SK-N-MC (cell line): ENCODE measurements at places on chromosomes 5 and 9.

- no peak for DNase-seq
Measured at GRCh38 chr9:135062254-135062653, 25.2 kb upstream of the OLFM1 start.

GRCh38 chr9:92669527-92669889 is 423 bp downstream of the IPPK start:
- DNase-seq, result no peak

- DNase-seq, result no peak
Measured at GRCh38 chr9:91202736-91203283, 158.9 kb downstream of the AUH start.

DNA sequence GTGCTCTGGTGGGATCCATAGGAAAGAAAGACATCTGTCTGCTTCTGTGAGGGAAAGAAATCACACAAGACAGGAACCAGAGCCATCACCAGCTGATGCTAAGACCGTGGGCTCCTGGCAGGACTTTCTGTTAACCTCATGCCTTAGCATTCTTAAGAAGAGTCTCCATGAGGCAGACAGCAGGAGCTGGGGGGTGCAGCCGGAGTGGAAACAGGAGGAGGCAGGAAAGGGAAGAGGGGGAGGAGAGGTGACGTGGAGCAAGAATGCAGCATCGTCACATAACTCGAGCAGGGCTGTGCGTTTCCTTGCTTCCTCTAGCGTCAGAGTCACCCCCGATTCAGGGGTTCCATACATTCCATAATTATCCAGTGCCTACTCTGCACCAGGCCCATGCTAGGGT is 53.6 kb downstream of the ERGIC1 start:
- no peak for DNase-seq

- DNase-seq, result no peak
Measured at GRCh38 chr5:115571441-115571878, 26.9 kb upstream of the FEM1C start.

DNA sequence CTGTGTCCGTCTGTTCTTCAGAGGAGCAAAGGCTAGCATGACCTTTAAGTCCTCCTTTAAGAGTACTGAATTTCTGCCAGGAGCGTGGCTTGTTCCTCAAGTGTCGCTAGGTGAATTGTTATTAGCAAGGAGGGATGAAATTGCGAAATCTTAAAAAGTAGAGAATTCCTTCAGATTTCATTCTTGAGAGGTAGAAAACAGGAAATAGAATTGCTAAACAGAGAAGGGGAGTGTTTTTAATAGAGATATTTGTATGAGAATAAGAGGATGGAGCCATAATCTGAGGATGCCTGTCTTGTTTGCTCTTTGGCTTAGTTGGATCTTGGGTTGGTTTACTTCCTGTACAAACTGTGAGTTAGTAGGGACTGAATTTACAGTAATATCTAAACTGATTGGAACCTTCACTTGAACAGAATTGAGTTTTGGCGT is 39.2 kb downstream of the EXOSC2 start:
- no peak for DNase-seq

- DNase-seq, result no peak
Measured at GRCh38 chr5:127813633-127814587, 110.7 kb downstream of the CCDC192 start.

DNA sequence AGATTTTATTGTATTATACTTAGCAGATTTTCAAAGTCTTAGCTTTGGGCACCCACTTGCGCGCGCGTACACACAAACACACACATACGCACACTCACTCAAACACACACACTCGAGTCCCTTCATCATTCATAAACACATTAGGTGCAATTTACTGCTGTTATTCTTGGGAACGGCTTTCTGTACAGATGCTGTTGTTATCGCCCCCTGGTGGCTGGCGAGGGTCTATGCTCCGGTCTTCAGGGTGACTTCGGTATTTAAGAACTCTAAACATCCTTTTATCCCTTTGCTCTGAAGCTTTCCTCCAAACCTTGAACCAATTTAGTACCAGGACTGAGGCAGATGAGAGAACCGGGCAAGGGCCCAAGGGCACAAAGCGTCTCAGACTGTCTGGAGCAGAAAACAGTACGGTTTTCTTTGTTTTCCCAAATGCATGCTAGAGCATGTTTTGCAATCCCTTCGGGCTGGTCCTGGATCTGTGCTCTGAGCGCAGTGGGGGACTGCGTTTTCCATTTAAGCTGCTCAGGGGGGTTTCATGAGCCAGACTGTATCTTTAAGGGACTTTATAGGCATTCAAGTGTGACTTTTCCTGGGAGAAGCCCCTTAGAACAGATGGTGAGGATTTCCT is 1.7 kb upstream of the SLIT3 start:
- DNase-seq, result peak; percentile 26

DNA sequence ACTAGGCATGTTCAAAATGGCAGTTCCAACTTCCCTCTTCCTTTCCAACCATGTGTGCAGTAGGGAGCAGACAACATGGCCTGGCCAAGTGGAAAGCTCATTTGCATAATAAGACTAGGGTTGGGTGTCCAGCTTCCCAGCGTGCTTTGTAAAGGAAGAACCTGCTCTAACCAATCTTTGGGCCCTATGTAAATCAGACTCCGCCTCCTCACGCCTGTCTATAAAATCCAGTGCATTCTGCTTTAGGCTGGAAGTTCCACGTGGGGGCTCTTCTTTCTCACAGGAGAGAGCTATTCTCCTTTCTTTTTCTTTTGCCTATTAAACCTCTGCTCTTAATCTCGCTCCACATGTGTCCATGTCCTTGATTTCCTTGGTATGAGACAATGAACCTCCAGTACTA is 83.4 kb downstream of the GCNT1 start:
- no peak for DNase-seq

DNA sequence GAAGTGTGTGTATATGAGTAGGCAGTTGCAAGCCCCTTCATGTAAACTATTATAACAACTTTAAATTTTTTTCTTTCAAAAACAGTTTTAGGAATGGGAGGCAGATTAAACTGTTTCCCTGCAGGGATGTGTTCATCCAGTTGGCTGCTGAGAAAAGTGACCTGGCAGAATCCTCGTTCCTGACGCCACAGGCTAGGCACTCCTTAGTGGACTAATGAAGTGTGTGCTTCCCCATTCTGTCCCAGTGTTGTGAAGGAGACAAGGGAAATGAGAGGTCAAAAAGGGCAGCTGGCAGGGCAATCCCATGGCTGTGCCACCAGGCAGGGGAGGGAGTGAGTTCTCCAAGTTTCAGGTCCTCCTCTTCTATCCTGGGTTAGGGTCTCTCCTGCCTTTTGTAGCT is 59.8 kb downstream of the FOXD1 start:
- no peak for DNase-seq

DNA sequence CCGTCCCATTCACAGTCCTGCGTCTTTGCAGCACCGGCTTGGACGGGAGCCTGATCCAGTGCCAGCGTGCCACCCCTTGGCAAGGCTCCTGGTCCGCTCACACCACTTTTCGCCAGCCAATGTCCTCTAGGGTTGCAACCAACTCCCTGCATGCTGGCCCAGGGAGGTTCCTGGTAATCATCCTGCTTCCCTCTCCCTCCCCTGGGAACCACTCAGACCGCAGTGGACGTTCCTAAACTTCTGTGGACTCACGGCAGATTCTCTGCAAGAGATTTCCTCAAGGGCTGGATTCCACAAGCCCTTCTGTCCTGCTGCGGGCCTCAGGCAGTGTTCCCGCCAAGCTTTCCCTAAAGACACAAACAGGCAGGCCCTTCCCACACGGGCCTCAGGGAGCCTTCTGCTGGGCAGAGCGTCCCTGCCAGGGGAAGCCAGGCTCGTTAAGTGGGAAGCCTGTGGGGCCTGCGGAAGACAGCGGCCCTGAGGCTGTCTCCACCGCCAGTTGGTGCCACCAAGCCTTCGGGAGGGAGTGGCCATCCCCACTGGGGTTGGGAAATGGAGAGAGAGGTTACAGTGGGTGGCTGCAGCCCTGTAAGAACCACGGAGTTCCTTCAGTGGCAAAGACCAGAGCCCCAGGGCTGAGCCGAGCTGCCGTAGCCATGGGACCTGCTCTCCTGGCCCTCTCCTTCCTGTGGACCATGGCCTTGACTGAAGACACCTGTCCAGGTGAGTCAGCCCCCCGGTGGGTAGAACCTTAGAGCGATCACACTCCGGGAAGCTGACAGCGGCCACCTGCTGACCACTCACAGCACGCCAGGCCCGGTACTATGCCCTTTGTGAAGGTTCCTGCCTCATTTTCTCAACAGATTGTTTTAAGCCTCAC is 16.4 kb upstream of the FCN2 start:
- no peak for DNase-seq

- no peak for DNase-seq
Measured at GRCh38 chr9:69379270-69379982, 54.4 kb downstream of the ENTREP1 start.

- no peak for DNase-seq
Measured at GRCh38 chr5:63070001-63070400, 491.4 kb downstream of the LRRC70 start.

DNA sequence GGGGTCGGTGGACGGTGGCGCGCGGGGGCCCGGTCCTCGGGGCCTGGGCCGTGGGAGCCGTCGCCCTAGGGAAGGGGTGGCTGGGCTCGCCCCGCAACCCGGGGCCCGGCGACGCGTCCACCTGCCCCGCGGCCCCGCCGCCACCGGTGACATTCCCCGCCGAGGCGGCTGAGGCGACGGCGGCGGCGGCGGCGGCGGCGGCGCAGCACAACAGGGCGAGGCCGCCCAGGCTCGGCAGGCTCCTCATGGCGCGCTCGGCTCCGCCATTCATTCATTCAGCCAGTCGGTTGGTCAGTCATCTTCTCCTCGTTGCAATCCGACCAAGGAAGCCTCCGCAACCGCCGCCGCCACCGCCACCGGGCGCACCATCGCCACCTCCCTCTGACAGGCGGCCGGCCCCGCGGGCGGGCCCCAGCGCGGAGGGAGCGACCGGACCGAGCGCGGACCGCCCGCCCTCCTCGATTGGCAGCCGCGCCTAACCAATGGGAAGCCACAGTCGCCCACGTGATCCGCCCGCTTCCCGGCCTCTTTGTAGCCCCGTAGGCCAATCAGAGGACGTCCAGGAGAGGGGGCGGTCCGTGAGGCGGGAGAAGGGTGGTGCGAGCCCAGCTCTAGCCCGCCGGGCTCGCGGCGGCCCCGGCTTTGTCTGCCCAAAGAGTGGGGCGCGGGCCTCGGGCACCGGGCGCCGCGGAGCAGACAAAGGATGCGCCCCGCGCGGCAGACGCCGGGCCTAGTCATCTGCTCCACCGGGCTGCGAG is at the start of gene MEGF9:
Gene MEGF9 (minus strand): TSS at position 383 of the 758 bp plus-strand sequence. CDS start 112 bp downstream, at position 271.
- DNase-seq, result peak; percentile 60

DNA sequence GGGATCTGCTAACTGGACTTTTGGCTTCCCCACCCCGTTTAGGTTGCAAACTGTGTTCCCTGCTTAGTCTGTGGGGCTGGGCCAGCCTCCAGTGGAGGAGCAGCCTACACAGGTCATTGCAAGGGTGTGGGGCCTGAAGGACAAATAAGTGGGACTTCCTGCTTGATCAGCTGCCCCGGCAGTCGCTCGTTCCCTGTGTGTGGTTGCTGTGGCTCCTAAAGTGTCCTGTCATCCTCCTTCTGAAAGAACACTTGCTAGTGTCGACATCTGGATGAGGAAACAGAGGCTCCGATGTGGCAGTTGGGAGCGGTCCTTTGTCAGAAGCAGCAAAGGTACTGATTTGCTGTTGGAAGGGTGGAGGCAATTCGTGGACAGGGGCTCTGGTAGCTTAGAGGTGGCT is 88.9 kb upstream of the TBCA start:
- no peak for DNase-seq

DNA sequence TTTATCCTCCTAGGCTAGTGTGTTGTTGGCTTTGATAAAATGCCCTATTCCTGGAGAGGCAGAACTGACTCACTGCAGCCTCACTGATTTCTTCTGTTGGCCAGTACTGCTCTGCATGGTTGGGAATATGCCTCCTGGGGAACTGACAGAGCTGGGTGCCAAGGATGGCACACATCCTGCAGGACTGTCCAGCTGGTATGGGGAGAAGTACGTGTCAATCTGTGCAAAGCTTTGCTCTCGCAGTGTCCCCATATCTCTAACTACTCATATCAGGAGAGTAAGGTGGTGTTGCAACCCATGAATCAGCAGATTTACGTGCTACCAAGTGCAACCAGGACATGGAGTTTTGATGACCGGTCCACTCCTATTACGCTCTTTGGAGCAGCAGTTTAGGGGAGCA is 74.7 kb downstream of the TEK start:
- no peak for DNase-seq

DNA sequence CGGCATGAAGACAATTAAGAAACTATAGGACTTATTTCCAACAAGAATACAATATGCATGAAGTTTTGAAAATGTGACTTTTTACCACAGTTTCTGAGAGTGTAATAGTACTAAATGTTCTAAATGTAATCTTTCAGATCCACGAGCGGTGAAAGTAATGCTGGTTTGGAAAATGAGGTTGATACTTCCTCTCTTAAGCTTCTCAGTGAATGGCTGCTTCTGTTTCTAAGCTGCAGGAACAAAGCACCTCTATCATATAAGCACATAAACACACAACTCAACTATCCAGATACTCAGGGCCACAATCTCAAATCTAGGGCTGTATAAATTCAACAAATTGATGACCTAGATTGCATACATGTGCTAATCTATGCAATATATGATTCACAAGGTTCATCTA is 78.3 kb downstream of the LIFR start:
- no peak for DNase-seq

GRCh38 chr5:41869151-41869723 is 988 bp downstream of the OXCT1 start:
- no peak for DNase-seq

DNA sequence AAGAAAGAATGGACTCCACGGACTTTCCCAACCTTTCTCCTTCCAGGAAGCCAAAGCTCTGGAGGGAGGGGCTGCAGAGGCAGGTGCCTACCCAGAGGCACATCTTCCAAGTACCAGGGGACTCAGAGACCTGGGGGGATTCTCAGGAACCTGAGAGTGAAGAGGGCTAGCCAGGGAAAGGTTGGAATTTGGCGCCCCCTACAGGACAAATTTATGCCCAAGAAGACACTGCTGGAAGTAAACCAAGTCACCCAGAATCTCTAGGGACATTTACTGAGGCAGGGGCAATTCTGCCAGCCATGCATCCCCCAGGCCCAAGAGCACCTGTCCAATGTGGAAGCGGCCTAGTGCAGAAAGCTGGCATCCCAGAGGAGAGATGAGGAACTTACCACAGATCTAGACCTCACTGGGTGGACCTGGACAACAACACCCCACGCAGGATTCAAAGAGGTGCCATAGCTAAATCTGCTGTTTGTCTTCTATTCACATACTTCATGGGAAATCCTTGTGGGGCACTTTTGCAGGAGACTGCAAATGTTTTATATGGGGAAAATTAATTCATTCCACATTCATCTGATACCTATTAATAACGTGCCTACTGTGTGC is 25.9 kb upstream of the IDNK start:
- DNase-seq, result no peak

- DNase-seq, result no peak
Measured at GRCh38 chr5:168974082-168974481, 326.9 kb downstream of the SLIT3 start.

GRCh38 chr5:68440651-68441050 is 225.1 kb downstream of the PIK3R1 start:
- DNase-seq, result no peak
